Stimulated activated CD8-positive, alpha-beta memory T cell treated with anti-CD3 and anti-CD28 coated beads, Interleukin-4, amount 100 ng/mL, for 1 hour (primary cell): ENCODE measurements at places on chromosomes 1 and 21.

DNA sequence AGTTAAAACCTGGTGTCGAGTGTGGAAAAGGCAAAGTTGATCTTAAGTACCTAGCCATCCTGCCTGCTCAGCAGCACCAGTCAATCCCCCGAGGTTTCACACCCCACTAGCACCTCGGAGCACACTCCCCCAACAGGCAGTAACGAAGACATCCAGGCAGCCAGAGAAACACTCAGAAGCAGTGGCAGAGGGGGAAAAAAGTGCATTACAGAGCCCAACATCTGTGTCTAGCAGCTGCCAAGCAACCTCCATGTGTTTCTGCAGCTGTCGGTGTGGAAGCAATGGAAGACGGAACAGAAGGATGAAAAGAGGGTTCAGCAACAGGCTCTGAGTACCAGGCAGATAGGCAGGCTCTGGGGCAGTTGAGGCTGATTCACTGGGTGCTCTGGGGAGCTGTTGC, 73.4 kb upstream of the PROX1 start:
- no peak for DNase-seq

GRCh38 chr1:27594564-27595510, 9.1 kb downstream of the AHDC1 start:
- no peak for DNase-seq

DNA sequence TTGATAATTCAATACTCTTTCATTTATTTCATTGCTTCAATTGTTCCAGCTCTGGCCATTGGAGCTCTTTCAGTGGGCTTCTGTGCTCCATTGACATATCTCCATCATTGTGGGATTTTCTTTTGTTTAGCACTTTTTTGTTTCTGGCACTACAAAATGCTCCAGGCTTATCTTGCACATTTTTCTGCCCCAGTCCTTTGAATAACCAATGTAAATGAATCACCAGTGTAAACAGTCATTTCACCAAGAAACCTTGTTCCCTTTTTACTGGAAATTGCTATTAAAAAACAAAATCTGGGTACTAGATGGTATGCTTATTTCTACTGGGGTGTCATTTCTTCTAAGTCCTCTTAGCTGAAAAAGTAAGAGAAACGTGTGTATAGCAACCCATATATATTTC, 173.0 kb upstream of the LYPLAL1 start:
- no peak for DNase-seq

- no peak for DNase-seq
These were observed 38.5 kb downstream of the CSMD2 start for GRCh38 chr1:34126486-34126885.

GRCh38 chr1:24699628-24700027, 45.6 kb upstream of the CLIC4 start:
- DNase-seq, result no peak

DNA sequence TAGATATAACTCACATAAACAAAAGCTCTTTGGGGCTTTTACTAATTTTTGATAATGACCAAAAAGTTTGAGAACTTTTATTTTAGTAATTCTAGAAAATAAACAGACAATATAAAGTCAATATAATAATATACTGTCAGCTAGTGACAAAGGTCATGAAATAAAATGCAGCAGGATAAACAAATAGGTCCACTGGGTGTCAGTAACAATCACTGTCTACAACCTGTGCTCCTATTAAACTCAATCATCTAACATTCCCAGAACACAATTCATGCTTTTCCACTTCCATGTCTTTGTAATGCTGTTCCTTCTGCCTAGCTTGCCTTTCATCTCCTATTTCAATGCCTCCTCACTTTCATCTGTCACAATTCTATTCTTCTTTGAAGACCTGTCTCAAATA, 186.1 kb downstream of the GIPC2 start:
- no peak for DNase-seq

GRCh38 chr1:198443365-198444233, 96.9 kb downstream of the ATP6V1G3 start:
- DNase-seq, result no peak

GRCh38 chr1:37257646-37258045, 216.7 kb upstream of the ZC3H12A start:
- no peak for DNase-seq

DNA sequence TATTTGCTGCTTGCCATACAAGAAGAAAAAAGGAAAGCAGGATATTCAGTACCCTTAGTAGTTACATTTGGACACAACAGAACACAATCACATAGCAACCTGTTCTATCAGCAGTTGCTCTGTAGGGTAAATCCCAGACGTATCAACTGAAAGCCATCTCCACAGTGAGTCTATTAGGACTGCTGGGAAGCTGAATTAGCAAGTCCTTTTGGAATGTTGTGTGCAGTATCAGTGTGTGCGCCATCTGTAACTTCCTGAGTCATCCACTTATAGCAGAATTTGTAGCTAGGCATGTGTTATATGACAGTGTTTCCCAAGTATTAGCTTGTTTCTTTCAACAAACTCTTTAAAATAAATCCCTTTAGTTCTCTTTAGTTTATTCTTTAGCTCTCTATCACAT, 21.3 kb downstream of the CCDC30 start:
- no peak for DNase-seq

DNA sequence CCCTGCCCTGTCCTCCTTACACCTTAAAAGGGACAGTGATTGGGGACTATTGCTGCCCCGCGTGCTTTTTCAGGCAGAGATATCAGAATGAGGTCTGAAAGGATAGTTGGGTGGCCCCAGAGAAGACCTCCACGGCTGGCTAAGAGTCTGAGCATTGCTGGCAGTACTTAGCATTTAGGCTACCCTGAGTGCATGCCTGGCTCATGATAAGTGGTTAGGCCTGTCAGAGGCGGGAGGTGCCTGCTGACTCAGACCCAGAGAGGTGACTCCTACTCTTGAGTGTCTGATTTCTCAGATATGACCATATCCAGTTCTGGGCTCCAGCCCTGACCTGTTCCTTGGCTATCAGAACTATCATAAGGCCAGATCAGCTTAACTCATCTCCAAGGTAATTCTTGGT, 213.7 kb downstream of the PBX1 start:
- DNase-seq, result no peak

GRCh38 chr1:79896140-79896539, 889.6 kb upstream of the ADGRL4 start:
- DNase-seq, result no peak

- no peak for DNase-seq
These were observed 189.1 kb downstream of the KAZN start for GRCh38 chr1:14787604-14788003.

- no peak for DNase-seq
These were observed 145.7 kb downstream of the ZNF644 start for GRCh38 chr1:90876101-90876500.

- no peak for DNase-seq
These were observed 594.4 kb downstream of the MATN1 start for GRCh38 chr1:30129001-30129408.

GRCh38 chr1:87202451-87202850, 126.2 kb upstream of the LMO4 start:
- DNase-seq, result no peak

GRCh38 chr1:36157115-36157903, 1.3 kb downstream of the MAP7D1 start:
- DNase-seq, result no peak

DNA sequence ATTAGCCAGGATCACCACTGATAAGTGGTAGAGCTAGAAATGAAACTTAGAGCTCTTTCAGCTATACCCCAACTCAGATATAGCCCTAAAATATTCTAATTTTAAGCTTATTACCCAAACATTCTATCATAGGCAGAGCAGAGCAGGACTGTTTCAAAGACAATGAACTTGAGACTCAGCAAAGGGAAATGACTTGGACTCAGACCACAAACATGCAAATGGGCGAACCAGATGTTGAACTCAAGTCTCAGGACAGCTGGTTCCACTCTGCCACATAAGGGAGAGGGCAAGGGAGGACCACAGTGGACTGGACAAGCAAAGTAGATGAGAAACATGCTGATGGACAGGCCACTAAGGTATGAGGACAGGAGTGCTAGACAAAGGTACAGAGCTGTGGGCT, 315.3 kb downstream of the OMA1 start:
- no peak for DNase-seq

GRCh38 chr1:20342294-20343148, 51.8 kb downstream of the VWA5B1 start:
- no peak for DNase-seq

- no peak for DNase-seq
These were observed 24.4 kb downstream of the SNAP47 start for GRCh38 chr1:227759341-227760300.
